GF-D8 (cell line): ENCODE measurements at places on chromosomes 6 and 20.

DNA sequence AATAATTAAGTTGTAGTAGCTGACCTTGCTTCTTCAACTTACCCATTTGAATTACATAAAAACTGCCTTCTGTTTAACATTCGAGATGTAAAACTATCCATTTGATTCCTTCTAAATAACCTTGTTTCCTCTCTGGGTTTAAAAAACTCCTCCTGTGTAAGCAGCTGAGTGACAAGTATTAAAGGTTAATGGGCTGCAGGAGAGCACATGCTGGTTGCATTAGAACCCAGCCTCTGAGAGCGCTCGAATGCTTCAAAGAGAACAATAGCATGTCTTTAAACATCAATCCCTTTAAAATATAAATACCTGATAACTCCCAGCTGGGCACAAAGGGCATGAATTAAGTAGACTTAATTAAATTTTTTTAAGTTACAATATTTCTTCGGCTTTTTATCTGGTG lies 215.8 kb downstream of the EYA4 start:
- no peak for DNase-seq

GRCh38 chr6:113697632-113698410 lies 159.3 kb upstream of the MARCKS start:
- DNase-seq, result no peak

DNA sequence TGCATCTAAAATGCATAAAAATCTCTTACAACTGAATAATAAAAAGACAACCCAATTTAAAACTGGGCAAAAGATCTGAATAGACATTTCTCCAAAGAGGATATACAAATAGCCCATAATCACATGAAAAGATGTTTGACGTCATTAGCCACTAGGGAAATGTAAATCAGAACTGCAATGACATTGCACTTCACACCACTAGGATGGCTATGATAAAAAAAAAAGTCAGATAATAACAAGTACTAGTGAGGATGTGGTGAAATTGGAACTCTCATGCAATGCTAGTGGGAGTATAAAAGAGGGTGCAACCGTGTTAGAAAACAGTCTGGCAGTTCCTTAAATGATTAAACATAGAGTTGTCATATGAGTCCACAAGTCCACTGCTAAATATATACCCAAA lies 24.3 kb upstream of the TBX18 start:
- no peak for DNase-seq

GRCh38 chr6:145262771-145263170 lies 472.5 kb downstream of the EPM2A start:
- no peak for DNase-seq

DNA sequence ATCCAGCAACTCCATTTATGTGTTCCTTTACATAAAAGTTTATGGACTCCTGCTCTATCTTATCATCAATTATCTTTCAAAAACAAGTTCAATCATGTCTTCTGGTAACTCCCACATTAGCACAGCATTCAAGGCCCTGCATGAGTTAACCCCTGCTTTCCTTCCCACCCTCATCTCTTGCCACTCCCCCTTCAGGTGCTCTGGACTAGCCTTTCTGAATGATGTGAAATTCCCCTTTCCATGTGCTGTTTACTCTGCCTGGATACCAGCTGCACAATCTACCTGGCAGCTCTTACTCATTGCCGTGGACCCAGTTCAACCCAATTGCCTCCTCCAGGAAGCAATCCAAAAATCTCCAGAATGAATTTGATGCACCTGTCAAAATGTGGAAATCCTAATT lies 11.9 kb downstream of the ADGRF4 start:
- DNase-seq, result no peak

GRCh38 chr20:14922503-14923267 lies 585.3 kb upstream of the FLRT3 start:
- no peak for DNase-seq

GRCh38 chr6:110493253-110493800 lies 16.9 kb upstream of the SLC22A16 start:
- DNase-seq, result no peak

GRCh38 chr6:127423921-127424320 lies 35.3 kb downstream of the KIAA0408 start:
- DNase-seq, result no peak
